Cortex of kidney (tissue), 1 donor: ENCODE measurements at places on chromosomes 16 and 17.

DNA sequence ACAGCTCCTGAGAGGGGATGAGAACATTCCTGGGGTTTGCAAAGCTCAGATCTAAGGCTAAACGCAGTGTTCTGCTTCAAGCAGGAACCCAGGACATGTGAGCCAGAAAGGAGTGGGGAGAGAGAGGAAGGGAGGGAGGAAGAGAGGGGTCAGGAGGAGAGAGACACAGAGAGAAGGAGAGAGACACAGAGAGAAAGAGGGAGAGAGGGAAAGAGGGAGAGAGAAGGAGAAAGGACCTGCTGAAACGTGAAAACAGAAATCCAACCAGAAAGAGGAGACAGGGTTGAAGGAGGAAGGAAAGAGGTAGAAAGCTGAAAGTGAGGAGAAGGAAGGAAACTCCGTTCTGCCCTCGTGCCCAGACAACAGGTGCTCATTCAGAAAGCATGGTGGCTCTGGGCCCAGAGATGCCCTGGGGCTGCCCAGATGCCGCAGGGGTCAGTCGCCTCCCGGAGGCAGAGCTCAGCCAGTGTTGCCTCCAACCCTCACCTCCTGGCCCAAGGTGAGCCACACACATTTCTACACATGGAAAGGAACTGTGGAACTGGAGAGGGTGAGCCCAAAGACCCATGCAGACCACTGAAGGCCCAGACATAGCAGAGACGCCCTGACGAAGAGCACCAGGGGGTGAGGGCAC is 49.0 kb upstream of the ENPP7 start:
- DNase-seq: no peak

GRCh38 chr17:56577843-56578204 is 15.7 kb upstream of the NOG start:
- DNase-seq: no peak

DNA sequence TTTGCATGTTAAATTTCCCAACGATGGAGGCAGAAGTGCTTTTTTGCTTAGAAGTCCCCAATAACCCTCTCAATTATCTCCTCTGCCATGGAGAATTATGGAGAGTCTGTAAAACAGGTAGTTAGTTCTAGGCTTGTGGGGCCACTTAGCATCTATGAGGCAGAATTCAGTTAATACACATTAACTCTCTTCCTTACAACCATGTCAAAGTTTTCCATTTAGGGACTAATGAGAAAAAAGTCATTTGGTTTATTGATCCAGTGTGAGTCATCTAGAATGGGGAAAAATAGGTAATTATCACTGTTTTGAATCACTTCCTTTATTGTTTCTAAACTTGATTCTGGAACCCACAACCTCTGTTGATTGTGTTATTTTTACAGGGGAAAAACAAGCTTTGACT is 229.1 kb upstream of the COX10 start:
- DNase-seq: no peak

DNA sequence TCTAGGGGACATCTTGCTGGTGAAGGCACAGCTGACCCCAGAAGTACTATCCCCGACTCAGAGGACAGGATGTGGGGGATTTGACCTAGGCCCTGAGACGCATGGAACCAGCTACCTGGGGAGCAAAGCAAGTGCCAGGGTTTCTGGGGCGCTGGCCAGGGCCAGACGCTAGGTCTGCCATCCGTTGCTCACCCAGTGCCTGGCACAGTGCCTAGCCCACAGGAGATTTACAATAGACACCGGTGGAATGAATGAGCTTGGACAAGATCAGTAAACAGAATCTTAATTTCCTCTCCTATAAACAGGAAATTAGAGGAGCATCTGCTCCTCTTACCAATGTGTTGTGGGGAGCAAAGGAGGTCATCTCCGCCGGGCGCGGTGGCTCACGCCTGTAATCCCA is 5.0 kb downstream of the RPRML start:
- no peak for DNase-seq

DNA sequence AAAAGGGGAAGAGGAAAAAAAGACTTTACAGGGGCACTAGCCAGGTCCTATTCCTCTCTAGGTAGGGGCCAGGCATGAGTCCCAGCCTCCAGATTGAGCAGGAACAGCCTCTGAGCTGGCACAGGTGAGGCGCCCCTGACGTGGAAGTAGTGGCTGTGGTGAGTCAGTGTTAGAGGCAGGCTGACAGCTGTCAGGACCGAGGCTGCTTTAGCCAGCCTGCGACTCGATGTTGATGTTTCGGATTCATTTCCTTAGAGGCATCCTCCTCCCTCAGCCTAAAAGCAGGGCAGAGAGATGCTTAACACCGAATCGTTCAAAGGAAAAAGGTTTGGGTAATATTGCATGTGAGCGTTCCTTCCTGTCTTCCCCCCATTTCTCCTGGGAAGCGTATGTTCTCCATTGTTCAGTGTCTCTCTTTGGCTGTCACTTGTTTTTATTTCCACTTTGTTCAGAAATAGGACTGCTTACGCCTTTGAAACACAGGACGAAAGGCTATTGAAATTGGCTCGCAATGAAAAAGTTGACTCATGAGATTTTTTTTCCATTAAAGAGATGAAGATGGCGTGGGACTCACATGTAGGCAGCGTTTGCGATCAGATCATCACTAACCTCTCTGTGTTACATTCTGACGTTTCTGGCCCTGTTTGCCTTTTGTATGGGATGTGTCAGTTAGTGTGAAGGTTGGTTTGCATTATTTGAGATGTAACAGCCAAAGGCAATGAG is 1.3 kb downstream of the KIAA0513 start:
- DNase-seq: no peak

GRCh38 chr16:31331807-31332301 is 23.1 kb upstream of the ITGAX start:
- no peak for DNase-seq

DNA sequence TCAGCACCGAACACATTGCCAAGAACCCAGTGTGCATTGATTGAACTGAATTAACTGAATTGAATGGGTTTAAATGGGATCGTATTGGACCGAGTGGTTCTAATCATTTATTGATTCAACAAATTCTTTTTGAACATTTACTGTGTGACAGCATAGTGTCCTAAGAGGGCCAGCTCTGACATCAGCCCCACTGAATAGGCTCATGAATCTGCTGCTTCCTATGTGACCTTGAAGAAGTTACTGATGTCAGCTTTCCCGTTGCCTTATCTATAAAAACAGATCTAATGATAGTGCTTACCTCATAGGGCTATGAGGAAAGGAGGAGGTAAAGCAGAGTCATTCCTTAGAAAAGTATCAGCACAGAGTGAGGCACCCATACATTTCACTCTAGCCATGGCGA is 226.3 kb downstream of the CBLN1 start:
- DNase-seq: no peak

DNA sequence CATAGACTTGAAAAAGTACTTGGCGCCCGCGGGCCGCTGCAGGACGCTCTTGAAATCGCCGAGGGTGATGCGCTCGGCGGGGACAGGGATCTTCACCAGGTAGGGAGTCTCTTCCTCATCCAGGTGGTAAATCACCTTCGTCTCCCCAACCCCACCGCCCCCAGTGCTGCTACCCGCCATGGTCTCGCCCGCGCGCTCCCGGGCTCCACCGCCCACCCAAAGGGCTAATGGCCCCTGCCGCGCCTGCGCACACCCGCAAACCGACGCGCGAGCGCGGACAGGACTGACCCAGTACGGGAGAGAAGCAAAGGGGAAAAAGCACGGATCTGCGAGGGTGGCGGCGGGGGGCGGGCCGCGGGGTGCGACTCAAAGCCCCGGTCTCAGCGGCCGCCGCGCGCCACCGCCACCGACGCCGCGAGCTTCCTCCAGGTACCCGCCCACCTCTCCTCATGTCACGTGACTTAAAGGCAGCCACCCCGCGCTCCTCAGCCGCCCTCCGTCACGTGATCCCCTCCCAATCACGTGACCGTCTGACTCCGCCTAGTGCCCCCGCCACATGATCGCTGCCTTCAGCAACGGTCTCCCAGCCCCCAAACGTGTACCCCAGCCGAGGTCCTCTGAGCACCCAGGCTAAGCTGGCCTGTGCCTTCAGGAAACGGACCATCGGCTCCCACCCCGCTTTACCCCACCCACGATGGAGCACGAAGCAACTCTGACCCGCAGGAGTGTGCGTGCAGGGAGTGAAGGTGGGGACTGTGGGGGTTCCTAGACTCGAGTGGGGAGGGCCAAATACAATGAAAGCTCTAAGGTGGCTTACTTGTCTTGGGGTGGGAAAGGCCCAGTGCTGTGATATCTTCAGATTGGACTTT is at the start of gene DVL2:
Gene DVL2 (minus strand): TSS at position 435 of the 869 bp plus-strand sequence. CDS start 255 bp downstream, at position 180.
- DNase-seq: no peak

DNA sequence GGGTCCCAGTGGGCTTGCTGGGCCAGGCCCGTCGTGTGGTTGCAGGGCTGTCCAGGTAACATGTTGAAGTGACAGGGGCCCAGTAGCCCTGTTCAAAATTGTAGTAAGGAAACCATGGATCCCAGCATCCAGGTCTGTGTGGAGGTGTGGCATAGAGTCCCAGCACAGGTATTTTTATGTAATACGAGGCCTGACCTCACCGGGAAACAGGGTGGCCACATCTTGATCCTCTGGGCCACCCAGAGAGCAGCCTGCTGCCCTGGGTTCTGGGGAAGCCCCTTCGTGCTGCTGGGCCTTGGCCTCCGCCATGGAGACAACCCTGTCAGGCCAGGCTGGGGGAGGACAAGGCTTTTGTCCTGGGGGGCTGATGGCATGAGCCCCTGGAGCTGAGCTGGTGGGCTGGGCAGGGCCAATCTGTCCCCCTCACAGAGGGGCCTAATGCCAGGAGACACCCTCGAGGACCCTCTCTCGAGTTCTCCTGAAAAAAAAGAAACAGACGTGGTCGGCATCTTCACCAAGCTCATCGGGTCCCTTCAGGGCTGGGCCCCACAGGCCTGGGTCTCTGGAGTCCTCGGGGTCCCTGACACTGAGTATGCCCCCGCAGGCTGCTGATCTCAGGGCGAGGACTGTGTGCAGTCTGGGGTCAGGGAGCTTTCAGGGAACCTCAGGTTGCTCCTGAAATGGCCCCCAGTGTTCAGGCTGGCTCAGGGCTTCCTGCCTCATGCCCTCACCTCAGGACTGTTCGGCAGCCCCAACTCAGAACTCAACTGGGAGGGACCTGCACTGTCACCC is 47.8 kb downstream of the TNFRSF13B start:
- no peak for DNase-seq

GRCh38 chr17:17609121-17609520 is 17.6 kb upstream of the PEMT start:
- no peak for DNase-seq

GRCh38 chr16:87582216-87582965 is 19.9 kb upstream of the JPH3 start:
- DNase-seq: no peak

GRCh38 chr17:4950075-4950745 is 709 bp upstream of the ENO3 start:
- DNase-seq: no peak

DNA sequence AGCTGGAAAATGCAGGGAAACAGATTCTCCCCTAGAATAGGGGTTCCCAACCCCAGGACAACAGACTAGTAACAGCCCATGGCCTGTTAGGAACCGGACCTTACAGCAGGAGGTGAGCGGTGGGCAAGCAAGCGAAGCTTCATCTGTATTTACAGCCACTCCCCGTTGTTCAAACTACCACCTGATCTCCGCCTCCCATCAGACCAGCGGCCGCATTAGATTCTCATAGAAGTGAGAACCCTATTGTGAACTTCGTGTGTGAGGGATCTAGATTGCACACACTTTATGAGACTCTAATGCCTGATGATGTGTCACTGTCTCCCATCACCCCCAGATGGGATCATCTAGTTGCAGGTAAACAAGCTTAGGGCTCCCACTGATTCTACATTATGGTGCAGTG is 3.5 kb downstream of the CD300LB start:
- DNase-seq: no peak

DNA sequence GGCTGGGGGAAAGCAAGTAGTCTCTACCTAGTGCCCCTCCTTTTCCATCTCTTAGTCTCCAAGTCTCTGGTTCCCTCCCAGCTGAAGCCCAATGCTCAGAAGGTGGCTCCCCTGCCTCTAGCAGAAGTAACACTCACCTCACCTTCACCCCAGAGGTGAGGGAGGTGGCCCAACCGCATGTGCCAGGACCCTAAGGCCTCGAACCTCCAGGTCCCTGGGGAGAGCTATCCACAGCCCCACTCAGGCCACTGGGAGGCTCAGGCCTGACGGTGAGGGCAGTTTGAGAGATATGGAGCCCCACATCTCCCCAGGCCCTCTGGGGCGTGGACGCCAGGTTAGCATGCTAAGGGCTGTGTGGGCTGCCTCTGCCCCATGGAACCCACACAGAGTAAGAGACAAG is 5.8 kb downstream of the CBLN1 start:
- no peak for DNase-seq

DNA sequence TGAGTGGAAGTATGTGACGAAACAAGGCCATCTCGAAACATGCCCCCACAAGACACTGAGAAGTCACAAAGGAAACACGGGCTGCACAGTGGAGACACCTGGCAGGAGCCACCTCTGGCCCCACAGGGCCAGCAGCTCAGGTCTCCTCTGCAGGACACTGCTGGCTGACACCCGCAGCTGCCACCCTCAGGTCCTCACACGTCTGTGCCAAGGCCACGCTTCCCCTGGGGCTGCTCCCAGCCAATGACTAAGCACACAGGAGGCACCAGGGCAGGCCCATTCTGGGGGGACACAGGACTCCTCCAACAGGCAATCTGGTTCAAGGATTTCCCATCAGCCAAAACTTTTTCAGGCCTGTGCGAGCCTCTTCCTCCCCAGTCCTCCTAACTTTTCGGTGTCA is 36.4 kb downstream of the MBTPS1 start:
- DNase-seq: no peak

GRCh38 chr17:901191-901950 is 78.2 kb downstream of the NXN start:
- no peak for DNase-seq

DNA sequence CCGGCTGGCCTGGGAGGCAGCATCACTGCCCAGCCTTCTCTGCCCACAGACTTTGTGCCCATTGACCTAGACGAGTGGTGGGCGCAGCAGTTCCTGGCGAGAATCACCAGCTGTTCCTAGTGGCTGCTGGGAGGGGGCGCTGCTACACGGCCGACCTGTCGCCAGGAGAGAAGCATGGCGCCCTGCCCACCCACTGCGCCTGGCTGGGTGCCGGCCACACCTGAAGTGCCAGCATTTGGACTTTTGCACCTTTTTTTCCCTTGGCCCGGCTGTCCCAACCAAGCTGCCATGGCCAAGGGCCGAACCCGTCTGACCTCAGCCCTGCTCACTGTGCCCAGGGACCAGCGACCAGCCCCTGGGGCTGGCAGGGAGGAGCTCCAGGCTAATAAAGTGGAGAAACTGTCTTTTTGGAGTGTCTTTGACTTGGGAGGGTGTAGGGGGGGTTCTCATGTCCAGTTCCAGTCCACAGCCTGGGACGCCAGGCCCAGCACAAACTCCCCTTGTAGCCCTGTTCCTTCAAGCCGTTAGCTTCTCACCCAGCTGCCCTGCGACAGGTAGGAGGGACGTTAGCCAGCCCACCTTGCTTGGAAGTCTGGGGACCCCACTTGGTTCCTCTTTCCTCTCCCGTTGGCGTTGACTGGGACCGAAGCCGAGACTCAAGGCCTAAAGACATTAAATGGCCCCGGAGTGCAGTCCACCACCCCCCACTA is 939 bp upstream of the WDR90 start:
- DNase-seq: no peak

- no peak for DNase-seq
These were observed 25.6 kb downstream of the SOST start for GRCh38 chr17:43732958-43733357.
